ENCODE measurements at places on chromosomes 2 and 18.

DNA sequence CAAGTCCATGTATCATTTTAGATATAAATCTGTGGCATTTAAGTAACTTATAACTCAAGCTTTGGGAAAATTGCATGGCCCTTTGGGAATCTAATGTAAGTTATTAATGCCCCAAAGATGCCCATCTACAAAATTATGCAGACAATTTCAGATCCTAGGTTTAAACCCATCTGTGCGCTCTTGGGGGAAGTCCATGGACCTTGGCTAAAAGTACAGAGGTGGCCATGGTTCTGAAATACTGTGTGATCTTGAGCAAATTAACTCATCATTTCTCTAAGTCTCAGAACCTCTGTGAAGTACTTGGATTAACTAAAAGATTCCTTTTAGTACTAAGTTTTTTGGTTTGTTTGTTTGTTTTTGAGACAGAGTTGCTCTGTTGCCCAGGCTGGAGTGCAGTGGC lies 19.5 kb downstream of the INPP1 start:
- DNase-seq = no peak

- no peak for DNase-seq
Measured at GRCh38 chr2:20178249-20178607, 46.7 kb downstream of the SDC1 start.

- no peak for DNase-seq
Measured at GRCh38 chr2:112642966-112643365, 2.8 kb upstream of the SLC20A1 start.

DNA sequence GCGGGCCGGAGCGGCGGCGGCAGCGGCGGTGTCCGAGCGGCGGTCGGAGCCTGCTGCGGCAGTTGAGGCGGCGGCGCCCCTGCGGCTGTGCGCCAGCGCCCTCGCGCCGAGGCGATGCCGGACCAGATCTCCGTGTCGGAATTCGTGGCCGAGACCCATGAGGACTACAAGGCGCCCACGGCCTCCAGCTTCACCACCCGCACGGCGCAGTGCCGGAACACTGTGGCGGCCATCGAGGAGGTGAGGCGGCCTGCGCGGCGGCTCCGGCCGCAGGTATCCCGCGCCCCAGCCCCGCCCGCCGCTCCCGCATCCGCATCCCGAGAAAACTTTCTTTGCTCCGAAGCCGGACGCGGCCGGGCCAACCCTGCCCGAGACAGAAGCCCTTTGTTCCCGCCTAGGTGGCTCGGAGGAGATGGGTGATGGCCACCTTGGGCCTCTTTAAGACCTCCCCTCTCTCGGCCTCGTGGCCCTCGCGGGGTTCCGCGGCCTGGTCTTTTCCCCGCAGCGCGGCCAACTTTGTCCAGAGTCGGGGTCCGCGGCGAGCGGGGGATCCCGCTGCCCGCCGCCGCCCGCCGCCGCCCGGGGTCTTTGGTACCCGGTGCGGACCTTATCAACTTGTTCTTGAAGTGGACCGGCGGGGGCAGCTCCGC lies 504 bp downstream of the ASAP2 start:
- DNase-seq = no peak

- no peak for DNase-seq
Measured at GRCh38 chr2:178531168-178531567, 50.9 kb downstream of the PLEKHA3 start.

DNA sequence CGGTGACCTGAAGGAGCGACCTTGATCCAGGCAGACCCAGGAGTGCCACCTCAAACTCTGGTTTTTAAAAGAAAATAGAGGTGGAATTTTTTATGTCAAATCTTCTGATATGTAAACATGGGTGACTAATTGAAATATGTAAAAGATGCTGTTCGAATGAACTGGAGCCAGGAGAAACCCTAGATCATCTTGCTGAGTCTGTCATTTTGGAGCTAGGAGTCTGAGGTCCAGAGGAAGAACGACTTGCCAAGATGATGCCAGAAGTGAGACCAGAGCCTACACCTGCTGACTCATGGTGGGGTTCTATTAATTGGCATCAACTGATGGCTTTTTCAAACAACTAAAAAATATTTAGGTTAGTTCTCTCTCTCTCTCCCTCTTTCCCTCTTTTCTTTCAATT lies 74.1 kb downstream of the ACAA2 start:
- DNase-seq = no peak
